ENCODE measurements at places on chromosomes 1 and 21. TPM values are rescaled to one million over a fixed set of nuclear protein-coding genes. Genes with fewer than 3 reads are reported as not detected.
A peak's percentile ranks its signal among the peaks of the same experiment; 100 is the strongest.

GRCh38 chr1:151579436-151580225 lies 32.2 kb upstream of the SNX27 start:
- H3K27ac ChIP-seq, result no peak overlapping the region
- H3K36me3 ChIP-seq, result no peaks in the 10 kb centered on the region
- no peak overlapping the region for H3K4me3 ChIP-seq
- H3K4me1 ChIP-seq, result no peaks in the 10 kb centered on the region
- H3K27me3 ChIP-seq, result no peaks in the 10 kb centered on the region
- DNase-seq, result no peak

DNA sequence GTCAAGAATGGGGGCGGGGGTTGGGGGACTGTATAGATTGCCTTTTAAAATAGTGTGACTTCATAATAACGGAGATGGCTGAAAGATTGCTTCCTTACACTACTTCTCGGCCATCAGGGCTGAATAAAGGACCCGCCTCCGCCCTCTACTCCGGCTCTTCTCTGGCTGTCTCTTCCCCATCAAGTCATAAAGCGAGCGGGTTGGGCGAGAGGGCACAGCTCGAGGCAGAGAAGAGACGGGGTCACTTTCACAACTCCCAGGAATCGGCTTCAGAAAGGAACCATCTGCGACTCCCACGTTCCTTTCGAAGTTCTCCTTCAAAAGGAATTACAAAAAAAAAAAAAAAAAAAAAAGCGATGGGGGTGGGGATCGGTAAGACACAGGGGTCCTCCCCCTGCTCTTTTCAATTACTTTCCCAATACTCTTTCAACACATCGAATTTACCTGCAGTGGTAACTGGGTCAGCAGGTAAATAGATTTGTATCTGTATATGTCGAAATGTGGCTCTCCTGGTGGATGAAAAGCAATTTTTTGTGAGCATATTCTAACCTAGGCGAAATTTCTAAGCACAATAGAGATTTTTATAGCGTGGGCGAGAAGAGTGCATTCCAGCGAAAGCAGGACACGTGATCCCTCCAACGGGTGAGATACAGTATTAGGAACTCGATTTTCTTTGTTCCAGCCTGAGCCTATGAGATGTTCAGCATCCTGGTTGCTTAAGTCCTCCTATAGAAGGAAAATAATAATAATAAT lies 2.0 kb downstream of the LRRC7 start:
- DNase-seq, result no peak
- no peaks in the 10 kb centered on the region for H3K36me3 ChIP-seq
- H3K27me3 ChIP-seq, result peaks cover 33% of the 10 kb centered on the region
- no peak overlapping the region for H3K4me3 ChIP-seq
- H3K27ac ChIP-seq, result no peak overlapping the region

- no peak overlapping the region for H3K27ac ChIP-seq
- no peaks in the 10 kb centered on the region for H3K27me3 ChIP-seq
- no peaks in the 10 kb centered on the region for H3K36me3 ChIP-seq
- DNase-seq, result no peak
- no peaks in the 10 kb centered on the region for H3K4me1 ChIP-seq
- no peak overlapping the region for H3K4me3 ChIP-seq
These were observed 217.7 kb downstream of the CRB1 start for GRCh38 chr1:197485790-197486189.

- no peak overlapping the region for H3K27ac ChIP-seq
- no peak for DNase-seq
- no peaks in the 10 kb centered on the region for H3K27me3 ChIP-seq
- no peak overlapping the region for H3K4me3 ChIP-seq
- no peaks in the 10 kb centered on the region for H3K4me1 ChIP-seq
These were observed 37.9 kb downstream of the HLX start for GRCh38 chr1:220917101-220917500.

- H3K4me1 ChIP-seq, result peaks cover 4% of the 10 kb centered on the region
- no peaks in the 10 kb centered on the region for H3K36me3 ChIP-seq
- no peaks in the 10 kb centered on the region for H3K27me3 ChIP-seq
- H3K27ac ChIP-seq, result no peak overlapping the region
- DNase-seq, result peak; percentile 22
These were observed 2.7 kb downstream of the ZBED6 start for GRCh38 chr1:203797948-203798655.

DNA sequence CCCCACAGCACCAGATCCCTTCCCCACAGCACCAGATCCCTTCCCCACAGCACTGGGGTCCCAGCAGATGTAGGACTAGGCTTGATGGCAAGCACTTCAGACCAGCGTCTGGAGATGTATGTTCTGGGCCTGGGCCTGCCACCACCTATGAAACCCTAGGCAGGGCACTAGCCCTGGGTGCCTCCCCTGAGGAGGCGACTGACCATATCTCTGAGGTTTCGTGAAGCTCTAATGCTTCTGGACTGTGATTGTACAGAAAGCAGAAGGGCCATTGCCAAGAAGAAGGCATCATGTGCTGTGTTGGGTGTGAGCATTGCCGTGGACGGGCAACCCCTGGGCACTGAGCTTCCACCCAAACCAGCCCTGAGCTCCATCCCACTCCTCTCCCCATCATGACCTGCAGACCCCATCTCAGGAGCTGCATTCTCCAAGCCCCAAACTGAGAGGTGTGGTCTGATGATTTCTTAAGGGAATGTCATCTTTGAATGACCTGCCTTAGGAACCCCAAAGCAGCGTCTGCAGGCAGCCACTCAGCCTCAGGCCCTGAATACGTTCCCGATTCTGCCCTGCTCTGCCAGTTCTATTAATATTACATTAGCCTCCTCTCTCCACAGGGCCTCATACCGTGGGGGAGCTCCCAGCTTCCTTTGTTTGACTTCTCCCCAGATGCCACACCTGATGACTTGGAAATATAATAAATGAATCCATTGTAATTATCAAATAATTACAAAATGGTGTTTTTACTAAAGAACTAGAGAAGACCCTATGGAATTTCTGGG lies 163.4 kb downstream of the TRIM33 start:
- DNase-seq, result no peak
- no peaks in the 10 kb centered on the region for H3K4me1 ChIP-seq
- H3K36me3 ChIP-seq, result no peaks in the 10 kb centered on the region

GPA33 gene
- 438 TPM for total RNA-seq

- no peak for DNase-seq
- H3K27me3 ChIP-seq, result no peaks in the 10 kb centered on the region
- peaks cover 8% of the 10 kb centered on the region for H3K36me3 ChIP-seq
- H3K4me3 ChIP-seq, result no peak overlapping the region
- no peak overlapping the region for H3K27ac ChIP-seq
These were observed 11.9 kb downstream of the WRAP73 start for GRCh38 chr1:3638027-3638426.

All from colonic mucosa (tissue), 4 donors.